ENCODE measurements at places on chromosomes 11 and 22.

GRCh38 chr11:103055221-103055890 lies 36.6 kb downstream of the DCUN1D5 start:
- no peak for DNase-seq

DNA sequence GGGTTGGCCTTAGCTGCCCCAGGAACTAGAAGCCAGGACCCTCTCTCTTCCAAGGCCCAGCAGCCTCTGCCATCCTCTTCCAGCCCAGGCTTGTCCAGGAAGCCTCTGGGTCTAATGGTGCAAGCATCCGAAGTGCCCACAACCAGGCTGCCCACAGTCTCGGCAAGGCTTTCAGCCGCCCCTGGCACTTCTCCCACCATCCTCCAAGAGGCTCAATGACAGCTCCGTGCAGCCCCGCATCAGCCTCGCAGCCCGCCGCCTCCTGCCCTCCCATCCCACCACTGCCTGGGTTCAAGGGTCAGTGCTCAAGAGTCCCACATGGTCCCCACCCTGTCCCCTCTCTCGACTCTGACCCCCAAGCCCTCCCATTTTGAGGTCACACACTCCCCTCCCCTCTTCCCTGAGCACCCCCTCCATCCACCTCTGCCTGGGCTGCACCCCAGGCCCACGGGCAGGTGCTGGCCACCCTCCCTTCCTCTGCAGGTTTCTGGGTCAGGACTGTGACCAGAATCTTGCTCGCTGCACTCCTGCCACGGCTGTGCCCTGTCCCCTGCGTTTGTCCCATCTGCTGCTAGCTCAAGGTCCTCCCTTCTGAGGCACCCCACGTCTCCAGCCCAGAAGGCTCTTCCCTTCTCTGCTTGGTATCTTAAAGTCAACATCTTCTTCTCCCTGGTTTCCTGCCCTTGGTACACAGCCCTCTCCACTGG lies 17.2 kb downstream of the IFITM10 start:
- peak; percentile 49 for DNase-seq

GRCh38 chr11:16261836-16262644 lies 94.3 kb downstream of the SOX6 start:
- DNase-seq = no peak

DNA sequence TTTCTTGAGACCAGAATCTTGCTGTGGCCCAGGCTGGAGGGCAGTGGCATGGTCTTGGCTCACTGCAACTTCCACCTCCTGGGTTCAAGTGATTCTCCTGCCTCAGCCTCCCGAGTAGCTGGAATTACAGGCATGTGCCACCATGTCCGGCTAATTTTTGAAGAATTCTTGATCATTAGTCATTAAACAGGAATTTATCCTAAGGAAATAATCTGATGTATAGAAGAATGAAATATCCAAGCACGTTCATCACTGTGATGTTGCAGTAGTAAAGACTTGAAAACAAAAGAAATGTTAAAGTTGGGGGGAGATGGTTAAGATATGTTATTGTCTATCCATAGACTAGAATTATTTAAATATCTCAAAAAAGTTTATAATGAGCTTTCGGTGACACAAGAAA lies 23.6 kb downstream of the CBL start:
- no peak for DNase-seq

DNA sequence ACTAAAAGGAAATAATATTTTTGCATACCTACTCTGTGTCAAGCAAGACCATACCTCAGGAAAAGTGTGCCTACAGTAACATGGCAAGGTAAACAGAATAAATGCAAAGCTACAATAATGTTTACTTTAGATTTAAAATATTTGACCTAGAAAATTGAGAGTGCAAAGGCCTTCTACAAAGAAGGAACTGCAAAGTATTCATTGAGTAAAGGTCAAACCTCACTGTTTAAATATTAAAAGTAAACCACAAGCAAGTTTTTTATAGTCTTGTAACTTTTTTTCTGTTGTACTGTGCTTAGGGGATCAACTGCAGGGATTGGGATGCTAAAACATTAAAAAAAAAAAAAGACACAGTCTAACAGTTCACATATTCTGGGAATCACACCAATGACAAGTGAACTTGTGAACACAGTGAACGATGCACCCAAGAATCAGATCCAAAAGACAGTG lies 48.8 kb downstream of the CWF19L2 start:
- DNase-seq = no peak

DNA sequence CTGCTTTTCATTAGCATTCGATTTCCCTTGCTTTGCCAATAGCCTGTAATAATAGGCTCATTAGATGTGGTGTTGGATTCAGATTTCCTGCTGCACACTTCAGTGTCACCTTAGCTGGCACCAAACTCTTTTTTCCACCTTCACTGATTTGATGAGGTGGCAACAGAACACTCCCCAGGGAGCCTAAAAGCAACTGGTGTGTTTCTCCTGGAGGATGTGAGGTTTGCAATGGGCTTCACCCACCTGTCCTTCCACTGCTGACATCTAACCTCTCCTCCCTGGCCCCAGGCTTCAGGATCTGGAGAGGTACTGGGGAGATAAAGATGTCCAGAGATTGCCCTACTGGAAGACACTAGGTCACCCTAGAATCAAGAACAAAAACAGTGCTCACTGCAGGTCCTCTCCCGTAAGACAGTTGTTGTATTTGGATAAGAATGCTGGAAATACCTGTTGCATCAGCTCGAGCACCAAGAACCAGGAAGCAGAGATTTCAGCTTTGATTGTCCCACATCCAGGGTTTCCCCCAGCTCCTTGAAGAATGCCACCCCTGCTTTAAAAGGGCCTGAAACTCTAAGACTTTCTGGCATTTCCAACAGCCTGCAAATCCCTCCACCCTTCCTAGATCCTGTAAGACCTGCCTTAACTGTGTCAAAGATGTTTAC lies 96.9 kb downstream of the SLC1A2 start:
- no peak for DNase-seq

- no peak for DNase-seq
These were observed 3.6 kb downstream of the SMIM38 start for GRCh38 chr11:69159150-69159852.

- DNase-seq = no peak
These were observed 46.3 kb upstream of the SEZ6L start for GRCh38 chr22:26122920-26123468.

- DNase-seq = no peak
These were observed 39.0 kb downstream of the FAM83F start for GRCh38 chr22:40033586-40034380.

DNA sequence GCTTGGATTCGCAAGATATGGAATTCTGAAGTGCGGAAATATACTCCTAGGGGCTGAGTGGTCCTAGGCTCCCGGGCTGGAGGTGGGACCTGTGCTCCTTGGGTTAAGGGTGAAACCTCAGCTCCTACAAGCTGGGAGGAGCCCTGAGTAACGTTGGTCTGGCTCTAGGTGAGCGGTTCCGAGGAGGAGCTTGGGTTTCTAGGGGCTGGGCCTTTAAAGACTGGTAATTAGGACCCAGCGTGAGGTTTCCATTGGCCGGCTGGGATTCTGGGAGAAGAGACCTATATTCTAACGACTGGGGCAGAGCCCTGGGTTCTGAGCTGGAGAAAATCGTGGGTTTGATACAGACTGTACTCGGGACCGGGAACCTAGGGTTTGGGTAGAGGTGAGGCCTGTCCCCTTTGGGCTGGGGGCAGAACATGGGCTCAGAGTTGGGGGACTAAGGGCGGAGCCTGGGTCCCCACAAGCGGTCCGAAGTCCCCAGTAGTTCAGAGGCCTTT lies 882 bp upstream of the MAP4K2 start:
- no peak for DNase-seq

- no peak for DNase-seq
These were observed 18.3 kb upstream of the TALDO1 start for GRCh38 chr11:728901-729491.

DNA sequence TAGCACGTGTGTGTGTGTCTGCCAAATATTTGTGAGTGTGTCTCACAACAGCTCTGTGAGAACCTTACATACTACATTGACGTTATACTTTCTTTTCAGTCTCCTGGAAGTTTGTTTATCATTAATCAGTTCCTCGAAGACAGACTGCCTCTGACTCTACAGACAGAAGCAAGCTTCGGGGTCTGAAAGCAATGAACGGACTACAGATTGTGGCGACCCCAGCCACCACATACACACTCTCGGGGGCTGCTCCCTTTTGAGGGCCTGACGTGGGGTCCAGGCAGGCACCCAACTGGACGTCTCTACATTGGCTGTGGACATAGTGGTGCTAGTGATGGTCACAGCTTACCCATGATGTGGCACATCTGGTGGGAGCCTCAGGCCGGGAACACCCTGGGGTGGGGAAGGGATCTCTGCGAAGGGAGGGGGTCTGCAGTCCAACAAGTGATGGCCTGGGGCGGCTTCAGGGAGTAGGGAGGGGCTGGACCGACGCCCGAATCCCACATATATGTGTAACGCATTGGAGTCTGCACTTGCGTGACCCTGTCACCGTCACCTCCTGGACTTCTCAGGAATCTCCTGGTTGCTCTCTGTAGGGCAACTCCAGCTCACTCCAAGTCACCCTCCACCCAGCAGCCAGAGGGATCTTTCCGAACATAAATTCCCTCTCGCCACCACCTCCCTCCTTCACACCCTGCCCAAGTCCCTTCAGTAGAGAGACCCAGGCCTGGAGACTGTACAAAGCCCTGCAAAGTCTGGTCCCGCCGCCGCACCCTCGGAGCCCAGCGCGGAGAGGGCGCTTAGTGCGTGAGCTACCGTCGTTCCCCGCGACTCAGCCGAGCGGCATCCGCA lies 30.4 kb upstream of the TRIM29 start:
- no peak for DNase-seq

DNA sequence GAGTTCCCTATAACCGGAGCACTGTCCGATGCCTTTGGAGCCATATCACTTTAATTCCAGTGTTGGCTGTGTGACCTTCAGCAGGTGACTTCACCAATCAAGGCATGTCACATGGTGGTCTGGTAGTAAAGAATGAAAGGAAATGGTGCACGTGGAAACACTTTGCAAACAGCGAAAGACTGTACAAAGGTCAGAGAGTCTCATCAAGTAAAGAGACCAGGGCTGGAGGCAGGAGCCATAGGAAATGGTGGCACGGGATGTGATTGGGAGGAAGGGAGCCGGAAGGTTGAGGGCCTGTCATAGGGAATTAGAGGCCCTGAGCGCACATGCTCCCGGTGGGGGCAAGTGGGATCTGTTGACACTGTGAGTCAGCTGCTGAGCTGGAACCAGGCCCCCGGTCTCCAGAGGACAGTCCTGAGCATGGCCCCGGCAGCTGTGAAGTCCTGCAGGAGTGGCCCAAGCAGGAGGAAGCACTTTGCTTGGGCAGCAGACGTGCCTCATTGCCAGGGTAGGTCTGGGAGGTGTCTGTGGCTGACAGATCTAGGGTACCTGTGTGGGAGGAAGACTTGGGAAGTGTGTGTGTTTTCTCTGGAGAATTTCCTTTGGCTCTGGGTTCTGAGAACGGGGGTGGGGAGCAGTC lies 2.0 kb downstream of the DAGLA start:
- DNase-seq = no peak

- DNase-seq = no peak
These were observed 17.1 kb downstream of the MIAT start for GRCh38 chr22:26674211-26675190.

- DNase-seq = no peak
These were observed 90.2 kb downstream of the BBOX1 start for GRCh38 chr11:27130806-27131205.

DNA sequence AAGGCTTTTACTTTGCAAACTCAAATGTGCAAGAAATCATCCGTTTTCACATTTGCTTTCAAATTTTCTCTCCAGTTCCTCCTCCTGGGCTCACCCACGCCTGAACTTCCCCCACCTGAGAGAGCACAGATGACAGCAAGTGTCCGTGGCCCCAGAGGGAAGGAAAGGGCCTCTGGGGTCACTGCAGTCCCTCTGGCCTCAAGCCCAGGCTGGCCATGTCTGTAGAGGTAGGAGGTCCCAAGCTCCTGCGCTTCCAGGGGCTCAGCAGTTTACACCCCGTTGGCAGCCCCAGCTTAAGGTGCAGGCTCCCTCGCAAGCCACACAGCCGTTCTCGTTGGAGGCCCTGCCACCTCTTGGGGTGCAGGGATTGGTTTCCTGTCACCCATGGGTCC lies 40.5 kb upstream of the PRDM11 start:
- DNase-seq = peak; percentile 53

DNA sequence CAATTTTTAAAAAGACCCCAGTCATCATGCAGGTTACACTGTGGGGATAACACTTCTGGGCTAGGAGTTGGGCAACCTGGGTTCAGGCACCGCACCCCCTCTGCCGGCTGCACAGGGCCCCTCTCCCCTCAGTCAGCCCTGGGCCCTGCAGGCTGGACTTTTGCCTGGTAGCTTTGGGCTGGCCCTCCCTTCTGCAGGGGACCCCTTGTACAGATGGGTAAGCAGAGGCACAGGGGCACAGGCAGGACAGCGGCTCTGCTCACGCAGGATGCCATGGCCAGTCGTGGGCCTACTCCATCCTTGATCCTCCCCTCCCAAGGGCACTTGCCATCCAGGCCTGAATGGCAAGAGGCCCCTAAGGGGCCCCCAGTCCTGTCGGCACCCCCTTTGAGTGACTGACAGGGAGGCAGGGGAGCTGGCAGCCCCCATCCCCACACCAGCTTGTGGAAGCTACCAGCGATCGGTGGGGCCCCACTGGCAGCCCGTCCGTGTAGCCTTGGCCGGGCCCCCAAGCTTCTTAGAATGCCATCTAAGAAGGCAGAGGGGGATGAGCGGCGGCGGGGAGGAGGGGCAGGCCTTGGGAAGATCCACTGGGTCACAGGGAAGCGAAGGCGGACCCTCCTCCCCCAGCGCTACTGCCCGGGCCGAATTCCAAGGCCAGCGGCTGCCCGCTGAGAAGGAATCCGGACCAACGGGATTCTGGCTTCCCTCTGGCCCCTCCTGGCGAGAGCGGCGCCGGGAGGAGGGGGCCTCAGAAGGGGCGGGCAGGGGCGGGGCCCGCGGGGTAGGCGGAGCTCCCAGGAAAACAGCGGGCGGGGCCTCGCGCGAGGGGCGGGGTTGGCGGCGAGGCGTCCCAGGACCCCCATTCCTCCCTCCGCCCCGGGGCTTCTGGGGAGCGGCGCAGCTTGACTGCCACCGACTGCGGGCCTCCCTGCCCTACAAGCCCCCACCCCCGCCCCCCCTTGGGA lies 6.8 kb upstream of the CHKA start:
- no peak for DNase-seq

GRCh38 chr22:46096051-46096450 lies 54.3 kb upstream of the PPARA start:
- no peak for DNase-seq

- DNase-seq = no peak
These were observed 3.9 kb downstream of the LTBP3 start for GRCh38 chr11:65554057-65554818.

DNA sequence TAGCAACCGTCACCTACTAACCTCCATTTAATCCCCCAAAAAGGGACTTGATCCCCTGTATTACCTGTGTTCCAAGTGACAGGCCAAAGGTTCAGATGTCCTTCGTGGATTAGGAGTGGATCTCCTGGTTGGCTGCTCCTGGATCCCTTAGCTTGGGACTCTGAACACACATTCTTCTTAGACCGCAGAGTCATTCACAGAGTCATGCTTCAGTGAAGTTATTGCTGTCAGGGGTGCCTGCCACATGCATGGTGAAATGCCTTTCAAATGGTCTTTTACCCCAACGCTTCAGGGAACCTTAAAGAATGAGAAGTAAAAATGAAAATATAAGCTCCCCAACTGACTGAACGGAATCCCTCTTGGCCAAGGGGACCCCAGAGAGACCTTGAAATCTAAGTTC lies 49.1 kb downstream of the ADAMTS8 start:
- DNase-seq = no peak

- no peak for DNase-seq
These were observed 59.9 kb downstream of the AMOTL1 start for GRCh38 chr11:94828088-94828487.
